Eye (tissue), 1 donor: ENCODE measurements at places on chromosomes 6 and 20.

DNA sequence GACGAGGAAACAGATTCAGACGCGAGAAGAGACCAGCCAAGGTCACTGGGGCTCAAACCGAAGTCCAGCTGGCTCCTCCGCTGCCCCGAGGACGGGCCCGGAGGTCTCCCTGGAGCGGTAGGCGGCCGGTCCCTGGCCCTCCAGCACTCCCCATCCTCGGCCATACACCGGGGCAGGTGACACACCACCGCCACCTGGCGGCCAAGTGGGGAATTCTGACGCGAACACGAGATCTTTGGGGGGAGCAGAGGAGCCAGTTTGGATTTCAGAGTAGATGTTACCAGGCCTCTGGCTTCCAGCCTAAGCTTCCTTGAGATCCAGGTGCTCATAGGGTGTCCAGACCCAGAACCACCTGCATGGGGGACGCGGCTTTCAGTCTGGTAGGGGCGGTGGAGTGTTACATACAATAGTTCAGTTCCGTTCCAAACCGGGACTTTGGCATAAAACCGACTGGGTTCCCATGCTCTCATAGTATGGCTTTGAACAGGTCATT is 16.1 kb downstream of the BPIFB1 start:
- DNase-seq = peak; percentile 81

DNA sequence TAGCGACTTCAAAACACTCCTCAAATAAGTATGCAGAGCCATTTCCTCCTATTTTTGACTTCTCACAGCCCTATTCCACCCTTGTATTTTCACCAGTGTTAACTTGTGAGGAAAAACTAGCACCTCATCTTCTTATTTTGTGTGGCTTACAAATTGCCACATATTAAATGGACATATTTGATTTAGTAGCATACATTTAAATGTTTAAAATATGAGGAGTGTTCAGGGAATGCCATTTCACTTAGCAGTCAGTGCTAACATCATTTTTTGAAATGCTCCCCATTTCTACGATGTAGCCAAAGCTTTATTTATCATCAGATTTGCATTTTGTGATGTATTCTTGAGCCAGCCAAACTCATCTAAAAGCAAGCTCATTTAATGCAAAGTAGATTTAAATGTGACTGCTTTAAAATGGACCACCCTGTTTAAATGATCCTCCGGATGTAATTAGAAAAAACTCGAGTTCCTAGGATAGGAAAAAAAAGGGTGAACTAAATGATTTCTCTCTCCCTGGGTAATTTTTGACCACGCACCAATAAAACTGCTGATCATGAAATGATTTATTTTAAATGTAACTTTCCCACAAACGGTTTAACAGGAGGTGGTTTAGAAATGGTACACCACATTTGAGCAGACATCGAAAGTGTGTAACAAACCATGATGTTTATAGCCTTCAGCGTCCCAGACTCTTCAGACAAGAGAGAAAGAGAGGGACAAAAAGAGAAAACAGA is 172.6 kb downstream of the CD83 start:
- no peak for DNase-seq

DNA sequence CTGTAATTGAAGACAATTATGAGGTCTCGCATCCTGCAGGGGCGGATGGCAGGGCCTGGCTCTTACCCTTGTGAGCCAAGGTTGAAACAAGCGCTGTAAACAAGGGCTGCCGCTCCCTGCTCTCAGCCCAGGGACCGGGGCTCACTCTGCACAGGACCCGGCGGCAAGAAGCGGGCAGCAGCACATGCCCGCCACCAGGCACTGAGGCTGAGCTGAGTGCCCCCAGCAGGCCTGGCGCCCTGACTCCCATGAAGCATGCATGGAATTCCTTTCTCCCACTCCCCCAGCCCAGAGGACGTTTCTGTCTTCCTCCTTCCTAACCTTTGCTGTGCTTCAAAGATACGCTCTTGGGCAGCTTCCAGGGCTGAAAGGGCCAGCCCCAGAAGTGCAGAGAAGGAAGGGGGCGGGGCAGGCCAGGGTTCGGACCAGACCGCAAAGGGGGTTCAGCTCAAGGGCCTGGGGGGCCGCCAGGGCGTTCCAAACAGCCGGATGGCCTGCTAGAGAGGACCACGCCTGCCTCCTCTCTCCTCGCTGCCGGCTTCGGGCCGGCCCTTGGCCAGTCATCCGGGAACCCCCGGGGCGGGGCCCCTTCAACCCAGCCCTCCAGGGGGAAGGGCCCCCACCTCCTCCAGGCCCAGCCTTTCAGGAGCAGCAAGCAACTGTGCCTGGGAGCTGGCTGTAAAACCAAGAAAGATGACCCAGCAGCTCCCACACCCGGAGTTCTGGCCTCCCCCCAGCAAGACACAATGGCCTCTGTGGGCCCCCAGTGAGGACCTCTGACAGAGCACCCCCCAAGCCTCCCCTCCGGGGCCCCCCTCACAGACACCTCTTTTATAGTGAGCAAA is 109.9 kb downstream of the NOL4L start:
- DNase-seq = peak; percentile 91

DNA sequence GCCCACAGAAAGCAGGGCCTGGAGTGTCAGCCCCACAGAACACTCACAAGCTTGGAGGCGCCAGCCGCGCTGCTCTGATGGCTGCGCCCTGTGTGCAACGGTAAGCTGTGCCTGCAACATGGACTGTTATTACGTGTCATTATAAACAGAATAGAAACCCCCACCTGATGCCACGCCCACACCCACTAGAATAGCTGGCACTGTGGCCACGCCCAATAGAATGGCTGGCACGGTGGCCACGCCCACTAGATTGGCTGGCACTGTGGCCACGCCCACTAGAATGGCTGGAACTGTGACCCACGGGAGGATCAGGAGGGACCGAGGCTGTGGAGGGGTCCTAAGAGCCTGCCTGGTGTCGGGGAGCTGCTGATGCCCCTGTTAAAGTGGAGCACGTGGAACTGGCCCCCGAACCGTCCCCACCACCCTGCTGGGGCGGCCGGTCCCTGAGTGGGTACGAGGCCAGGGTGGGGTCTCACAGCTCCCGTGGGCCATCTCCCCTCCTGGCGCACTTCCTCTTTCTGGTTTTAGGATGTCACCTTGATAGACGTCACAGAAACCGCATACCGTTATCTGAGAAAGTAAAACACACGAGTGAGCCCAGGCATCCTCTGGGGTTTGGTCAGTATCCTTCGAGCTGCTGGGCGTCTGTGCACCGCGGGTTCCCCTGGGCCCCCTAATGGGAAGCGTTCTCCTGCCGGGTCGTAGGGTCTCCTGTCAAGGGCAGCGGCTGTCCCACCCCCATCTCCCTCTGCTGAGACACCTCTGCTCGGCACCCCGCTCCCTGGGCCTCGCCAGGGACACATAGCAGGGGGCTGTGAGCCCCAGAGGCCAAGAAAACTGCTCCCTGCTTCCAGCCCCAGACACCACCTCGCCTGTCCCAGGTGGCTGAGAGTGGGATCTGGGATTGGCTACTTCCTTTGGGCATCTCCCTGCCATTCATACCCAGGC is 25.4 kb downstream of the SLC17A9 start:
- DNase-seq = no peak

DNA sequence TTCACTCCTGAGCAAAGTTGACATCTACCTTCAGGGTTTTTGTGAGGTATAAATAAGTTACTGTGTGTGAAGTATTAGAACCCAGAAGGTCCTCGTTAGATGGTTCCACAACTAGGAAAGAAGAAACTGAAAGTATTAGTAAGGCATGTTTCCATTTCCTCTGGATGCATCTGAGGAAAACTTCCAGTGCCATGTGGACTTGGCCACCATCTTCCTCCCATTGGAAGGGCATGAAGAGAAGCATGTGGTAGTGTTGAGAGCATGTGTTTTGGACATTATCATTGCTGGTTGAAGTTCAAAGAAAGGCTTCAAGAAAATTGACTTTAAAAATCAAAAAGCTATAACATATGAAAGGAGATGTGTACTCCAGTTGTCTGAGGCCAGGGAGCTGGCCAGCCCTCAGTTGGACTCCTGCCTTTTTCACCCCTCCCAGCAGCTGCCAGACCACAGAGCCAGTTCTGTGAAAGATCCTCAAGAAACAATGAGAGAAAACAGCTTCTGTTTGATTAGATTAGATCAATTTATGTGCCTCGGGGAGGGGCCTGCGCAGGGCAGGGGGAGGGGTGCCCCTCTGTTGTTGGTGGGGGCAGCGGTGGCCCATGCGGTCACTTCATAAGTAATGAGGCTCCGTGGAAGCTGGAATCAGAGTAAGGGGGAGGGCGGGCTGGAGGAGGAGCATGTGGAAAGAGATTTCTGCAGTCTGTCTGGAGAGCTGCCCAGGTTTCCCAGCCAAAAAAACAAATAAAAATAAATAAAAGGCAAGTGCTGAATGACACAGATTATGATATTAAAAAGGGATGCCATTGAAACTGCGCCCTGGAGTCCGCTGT is 154.0 kb downstream of the JARID2 start:
- peak; percentile 93 for DNase-seq

- DNase-seq = no peak
Observed at GRCh38 chr20:10713161-10713560, 39.4 kb upstream of the JAG1 start.

GRCh38 chr6:110878751-110879522 is 4.4 kb downstream of the AMD1 start:
- peak; percentile 38 for DNase-seq

DNA sequence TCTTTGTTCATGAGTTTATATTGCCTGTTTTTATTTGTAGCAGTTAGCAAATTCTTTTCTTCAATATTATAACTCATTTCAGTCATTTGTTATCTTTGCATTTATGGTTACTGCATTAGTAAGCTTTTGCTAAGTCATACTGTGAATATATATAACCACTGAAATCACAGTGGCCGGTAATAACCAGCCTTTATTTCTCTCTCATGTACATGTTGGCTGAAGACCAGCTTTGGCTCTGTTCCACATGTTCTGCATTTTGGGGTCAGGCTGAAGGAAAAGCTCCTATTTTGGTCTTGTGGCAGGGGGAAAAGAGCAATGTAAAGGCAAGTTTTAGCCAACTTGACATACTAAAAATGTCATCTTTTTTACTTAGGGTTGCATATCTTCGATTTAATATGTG is 276.3 kb downstream of the BCKDHB start:
- DNase-seq = peak; percentile 37

DNA sequence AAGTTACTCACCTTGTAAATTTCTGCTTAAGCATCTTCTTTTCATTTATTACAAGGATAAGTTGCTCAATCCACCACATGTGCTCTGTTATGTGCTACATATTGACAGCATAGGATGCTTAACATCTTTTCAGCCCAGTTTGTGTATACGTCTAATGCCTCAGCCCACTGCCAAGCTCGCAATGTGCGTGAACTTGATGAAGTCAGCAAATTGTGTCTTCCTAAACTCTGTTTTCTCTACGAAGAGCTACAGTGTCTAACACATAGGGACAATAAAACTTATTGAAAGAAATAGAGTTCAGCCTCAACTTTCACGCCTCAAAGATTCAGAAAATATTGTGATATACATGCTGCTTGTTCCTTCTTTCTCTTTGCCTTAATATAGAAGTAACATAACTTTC is 500.0 kb downstream of the TFAP2B start:
- DNase-seq = no peak

- DNase-seq = peak; percentile 80
Observed at GRCh38 chr6:26536571-26537159, 1.5 kb upstream of the HMGN4 start.

GRCh38 chr20:46022411-46023147 is 6.4 kb upstream of the SLC12A5 start:
- peak; percentile 59 for DNase-seq

GRCh38 chr6:50708664-50709365 is 4.5 kb upstream of the TFAP2D start:
- peak; percentile 10 for DNase-seq

GRCh38 chr6:6697620-6698019 is 109.1 kb downstream of the LY86 start:
- DNase-seq = peak; percentile 35

- no peak for DNase-seq
Observed at GRCh38 chr6:12459945-12460661, 169.9 kb downstream of the EDN1 start.

DNA sequence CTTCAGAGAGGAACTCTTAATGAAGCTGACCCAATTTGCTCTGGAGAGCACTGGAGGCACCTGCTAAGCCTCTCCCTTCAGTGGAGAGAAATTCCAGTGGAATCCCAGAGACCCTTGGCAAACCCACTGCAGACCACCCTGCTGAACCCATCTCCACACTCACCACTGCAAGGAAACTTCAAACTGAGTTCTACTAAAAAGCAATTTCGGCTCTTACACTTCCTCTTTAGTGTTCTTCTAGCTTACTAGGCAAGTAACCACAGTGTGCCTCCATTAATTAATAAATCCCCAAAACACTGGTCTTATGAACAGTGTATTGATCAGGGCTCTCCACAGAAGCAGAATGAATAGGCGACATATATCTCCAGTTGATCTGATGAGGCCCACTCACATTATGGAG is 43.0 kb upstream of the HLA-E start:
- no peak for DNase-seq

DNA sequence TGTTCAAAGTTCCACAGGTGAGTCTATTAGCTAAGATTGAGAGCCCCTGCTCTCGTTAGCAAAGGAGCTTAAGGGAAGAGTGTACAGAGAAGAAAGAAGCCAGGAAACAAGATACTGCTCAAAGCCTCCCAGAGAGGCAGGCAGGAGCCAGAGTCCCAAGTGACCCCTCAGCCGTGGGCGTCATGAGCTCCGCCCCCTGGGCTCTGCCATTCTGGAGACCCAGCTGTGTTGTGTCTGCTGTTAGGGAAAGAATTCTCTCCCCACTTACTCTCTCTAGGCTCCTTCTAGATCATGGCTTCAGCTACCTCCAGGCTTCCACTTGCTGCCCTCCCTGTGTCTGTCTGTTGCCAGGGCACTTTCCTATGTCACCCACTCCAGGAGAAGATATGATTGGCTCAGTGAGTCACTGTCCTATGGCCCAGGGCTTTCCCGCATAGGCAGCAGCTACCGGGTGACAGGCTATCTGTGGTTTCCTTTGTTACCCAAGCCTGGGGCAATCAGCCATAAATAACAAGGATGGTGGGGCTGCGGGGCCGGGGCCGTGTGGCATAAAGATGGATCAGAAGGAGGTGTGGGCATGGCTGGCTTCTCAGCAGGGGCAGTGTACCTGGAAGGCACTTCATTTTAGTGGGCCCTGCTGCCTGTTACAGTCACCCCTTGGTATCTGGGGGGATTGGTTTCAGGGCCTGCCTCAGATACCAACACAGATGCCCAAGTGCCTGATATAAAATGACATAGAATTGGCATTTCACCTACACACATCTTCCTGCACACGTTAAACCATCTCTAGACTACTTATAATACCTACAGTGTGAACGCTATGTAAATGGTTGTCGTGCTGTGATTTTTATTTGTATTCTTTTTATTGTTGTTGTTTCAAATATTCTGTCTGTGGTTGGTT is 118.9 kb downstream of the ARMC2 start:
- peak; percentile 69 for DNase-seq

DNA sequence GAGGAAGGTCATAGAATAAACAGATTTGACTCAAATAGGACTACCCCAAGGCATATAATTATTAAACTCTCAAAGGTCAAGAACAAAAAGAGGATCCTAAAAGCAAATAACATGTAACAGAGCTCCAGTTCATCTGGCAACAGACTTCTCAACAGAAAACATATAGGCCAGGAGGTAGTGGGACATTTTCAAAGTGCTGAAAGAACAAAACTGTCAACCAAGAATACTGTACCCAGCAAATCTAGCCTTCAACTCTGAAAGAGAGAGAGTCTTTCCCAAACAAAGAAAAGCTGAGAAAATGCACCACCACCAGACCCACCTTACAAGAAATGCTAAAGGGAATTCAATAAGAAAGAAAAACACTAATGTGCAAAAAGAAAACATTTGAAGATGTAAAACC is 11.9 kb downstream of the NQO2 start:
- peak; percentile 44 for DNase-seq

GRCh38 chr20:40314278-40314677 is 374.8 kb downstream of the MAFB start:
- DNase-seq = peak; percentile 32

GRCh38 chr6:37516076-37516919 is 16.6 kb upstream of the CCDC167 start:
- DNase-seq = peak; percentile 70
